ENCODE measurements at places on chromosomes 16 and 17. TPM values are rescaled to one million over a fixed set of nuclear protein-coding genes. Genes with fewer than 3 reads are reported as not detected.

GRCh38 chr17:19321481-19322128 lies 40.9 kb downstream of the B9D1 start:
- DNase-seq: no peak

DNA sequence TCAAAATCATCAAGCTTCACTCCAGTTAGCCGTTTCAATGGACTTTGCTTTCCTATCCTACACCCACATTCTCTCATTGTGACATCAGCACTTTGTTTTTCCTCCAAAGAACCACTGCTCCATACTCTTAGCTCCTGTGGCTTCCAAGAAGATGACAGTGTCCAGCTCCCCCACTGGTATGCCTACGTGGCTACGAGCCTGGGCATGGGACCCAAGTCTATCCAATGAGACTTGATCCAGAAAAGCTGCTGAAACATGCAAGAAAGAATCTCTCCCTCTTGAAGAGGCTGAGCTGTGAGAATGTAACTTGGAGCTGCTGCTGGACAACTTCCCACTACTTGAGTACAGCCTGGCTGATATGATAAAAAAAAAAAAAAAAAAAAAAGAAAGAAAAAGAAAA lies 9.4 kb downstream of the TOX3 start:
- DNase-seq: no peak

- no peak for DNase-seq
These were observed 56.9 kb downstream of the PRKCA start for GRCh38 chr17:66359351-66359750.

DNA sequence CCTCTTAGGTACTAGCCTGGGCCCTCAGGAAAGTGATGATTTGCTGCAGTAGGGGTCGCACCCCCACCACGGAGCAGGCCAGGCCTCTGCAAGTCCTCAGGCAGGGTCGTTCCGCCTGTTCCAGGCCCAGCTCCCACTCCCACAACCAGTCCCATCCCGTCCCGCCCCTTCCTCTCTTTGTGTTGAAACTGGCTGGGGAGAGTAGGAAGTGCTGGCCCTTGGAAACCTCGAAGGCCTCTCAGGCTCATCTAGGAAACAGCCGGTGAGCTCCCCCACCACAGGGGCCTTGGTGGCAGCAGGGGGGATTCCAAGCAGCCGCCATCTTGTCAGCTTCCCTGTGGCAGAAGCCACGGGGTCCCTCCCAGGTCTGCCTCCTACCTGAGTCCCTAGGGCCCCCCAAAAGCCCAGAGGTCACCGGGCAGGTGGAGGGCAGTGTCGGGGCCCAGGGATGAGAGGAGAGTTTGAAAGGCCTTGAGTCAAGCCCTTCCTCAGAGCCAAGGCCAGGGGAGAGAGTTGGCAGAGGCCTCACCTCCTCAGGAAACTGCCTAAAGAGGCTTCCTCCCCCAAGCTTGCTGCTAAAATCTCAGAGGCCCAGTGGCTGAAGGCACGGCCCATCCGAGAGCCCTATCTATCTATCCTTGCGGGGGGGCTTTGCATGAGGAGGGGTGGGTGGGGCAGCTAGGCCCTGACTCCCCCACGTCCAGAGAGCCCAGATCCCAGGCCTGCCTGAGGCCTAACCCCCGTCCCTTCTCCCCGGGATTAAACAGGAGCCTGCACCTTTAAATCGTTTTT lies 22.2 kb downstream of the MMP15 start:
- DNase-seq: no peak

Gene GCSH
- 47.3 TPM for total RNA-seq

GRCh38 chr17:17080181-17080631 lies 37.9 kb downstream of the MPRIP start:
- DNase-seq: peak; percentile 33
